ENCODE measurements at places on chromosomes 11 and 22.

- no peak for DNase-seq
These were observed 57.1 kb downstream of the TRAF6 start for GRCh38 chr11:36452961-36453360.

GRCh38 chr11:128806506-128807261 lies 60.4 kb downstream of the KCNJ1 start:
- DNase-seq: no peak

- DNase-seq: no peak
These were observed 67.3 kb upstream of the PRR5 start for GRCh38 chr22:44634426-44635321.

GRCh38 chr11:126683766-126684728 lies 316.5 kb downstream of the KIRREL3 start:
- DNase-seq: no peak

DNA sequence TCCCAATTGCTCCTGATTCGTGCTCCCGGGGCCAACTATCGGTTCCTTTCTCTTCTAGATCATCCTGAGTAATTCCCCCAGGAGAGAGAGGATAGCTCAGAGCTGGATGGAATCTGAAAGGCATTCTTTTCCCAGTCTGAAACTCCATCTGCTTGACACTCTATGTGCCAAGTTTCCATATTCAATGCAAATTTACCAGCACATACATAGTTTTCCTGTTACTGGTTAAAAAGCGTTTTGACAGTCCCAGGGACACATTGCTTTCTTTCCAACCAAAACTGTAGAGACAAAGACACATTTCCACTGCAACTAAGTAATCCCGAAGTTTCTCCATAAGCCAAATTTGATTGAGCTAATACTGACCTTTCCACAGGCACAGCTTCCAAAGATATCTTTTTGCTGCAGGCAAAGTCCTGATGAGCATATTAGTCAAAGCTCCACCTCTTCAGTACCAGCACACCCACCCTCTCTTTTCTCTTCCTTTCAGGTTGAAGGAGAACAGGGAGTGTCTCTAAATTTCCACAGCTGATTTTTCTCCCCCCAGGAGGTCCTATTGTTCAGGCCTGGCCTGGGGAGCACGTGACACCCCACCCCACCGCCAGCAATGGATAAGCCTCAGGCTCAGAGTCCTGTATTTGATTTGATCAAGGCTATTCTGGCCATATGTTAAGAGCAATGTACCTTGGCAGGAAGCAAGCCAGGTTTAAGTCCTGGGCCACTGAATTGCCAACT lies 9.7 kb upstream of the ANKK1 start:
- DNase-seq: no peak

DNA sequence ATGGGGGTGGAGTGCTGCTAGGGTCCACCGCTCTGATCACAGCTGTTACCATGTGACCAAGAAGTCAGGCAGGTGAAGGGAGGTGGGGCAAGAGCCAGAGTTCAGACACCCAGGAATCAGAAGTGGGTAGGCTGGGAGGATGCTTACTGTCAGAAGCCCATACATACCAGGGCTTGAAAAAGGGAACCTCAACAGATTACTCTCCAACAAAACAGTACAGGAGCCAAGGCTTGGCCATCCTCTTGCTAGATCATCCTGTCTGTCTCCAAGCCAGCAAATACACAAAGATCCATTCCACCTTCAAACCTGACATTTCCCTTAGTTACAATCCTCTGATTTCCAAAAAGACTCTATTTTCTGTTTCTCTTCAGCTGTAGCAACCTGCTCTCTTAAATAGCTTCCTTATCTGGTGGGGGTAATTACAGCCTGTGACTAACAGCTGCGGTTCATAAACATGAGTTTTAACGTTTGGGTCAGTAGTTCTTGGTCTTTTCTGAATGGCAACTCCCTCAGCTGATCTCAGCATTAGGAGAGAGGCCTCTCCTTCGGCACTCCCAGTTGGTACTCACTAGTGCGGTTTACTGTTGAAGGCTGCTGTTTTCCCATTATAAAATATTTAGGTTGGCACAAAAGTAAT lies 31.1 kb upstream of the WT1 start:
- no peak for DNase-seq

DNA sequence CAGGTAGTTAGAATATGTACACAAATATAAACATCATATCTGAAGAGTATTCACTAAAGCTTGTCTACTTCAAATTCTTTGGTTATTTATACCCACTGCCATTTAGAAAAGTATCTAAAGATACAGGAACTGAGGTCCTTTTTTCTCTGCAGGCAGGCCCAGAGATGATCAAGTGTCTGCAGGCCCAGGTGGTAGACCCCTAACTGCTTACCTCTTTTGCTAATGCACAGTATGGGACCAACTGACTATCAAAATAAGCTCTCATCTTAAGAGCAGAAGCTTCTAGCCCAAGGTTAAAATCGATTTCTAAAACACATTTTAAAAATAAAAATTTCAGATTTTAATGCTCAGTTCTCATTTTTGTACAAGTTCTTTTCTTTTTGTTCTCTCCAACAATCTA lies 81.5 kb downstream of the APOL5 start:
- no peak for DNase-seq

Measured in stimulated activated CD4-positive, alpha-beta T cell treated with anti-CD3 and anti-CD28 coated beads, TNF-alpha, amount 100 ng/mL, for 4 hours (primary cell).